Foreskin keratinocyte (primary cell): ENCODE measurements at places on chromosomes 11 and 22. TPM values are rescaled to one million over a fixed set of nuclear protein-coding genes. Genes with fewer than 3 reads are reported as not detected.

NRGN gene
- total RNA-seq: 4.2 and 4.4 TPM in 2 replicates

EMID1 gene
- total RNA-seq: not detected in 2 replicates

SYT8 gene
- 18.1 and 21.1 TPM in 2 replicates for total RNA-seq

CARD10 gene
- total RNA-seq: 116 and 130 TPM in 2 replicates
